Activated CD8-positive, alpha-beta memory T cell treated with anti-CD3 and anti-CD28 coated beads, Interleukin-2, amount 10 ng/mL, durations not matched to agents 7 days and 5 days (primary cell): ENCODE measurements at places on chromosomes 3 and 15.
A peak's percentile ranks its signal among the peaks of the same experiment; 100 is the strongest.

DNA sequence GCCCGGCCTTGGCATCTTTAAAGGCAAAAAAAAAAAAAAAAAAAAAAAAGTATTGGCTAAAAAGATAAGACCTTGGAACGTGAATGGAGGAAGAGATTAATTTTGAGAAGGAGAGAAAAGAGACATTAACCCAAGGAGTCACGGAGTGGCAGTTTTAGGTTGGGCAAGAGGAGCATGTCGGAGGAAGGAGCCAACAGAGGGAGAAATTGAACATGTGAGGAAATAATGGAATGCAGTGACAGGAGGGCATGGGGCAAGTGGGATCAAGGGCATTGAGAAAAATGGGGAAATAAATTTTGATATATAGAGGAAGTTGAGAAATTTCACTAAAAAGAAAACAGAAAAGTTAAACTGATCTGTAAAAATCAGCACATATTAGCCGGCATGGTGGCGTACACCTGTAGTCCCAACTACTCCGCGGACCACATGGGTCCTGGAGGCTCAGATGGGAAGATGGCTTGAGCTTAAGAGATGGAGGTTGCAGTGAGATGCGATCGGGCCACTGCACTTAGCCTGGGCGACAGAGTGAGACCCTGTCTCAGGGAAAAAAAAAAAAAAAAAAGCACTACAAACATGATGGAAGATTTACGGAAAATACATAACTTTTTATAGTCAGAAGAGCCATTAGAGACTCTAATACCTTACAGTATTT is 1.2 kb downstream of the HAUS2 start:
- no peak for DNase-seq
- peak overlapping the region; percentile 70 for H3K27ac ChIP-seq
- peaks cover 62% of the 10 kb centered on the region for H3K4me1 ChIP-seq
- peaks cover 25% of the 10 kb centered on the region for H3K36me3 ChIP-seq

DNA sequence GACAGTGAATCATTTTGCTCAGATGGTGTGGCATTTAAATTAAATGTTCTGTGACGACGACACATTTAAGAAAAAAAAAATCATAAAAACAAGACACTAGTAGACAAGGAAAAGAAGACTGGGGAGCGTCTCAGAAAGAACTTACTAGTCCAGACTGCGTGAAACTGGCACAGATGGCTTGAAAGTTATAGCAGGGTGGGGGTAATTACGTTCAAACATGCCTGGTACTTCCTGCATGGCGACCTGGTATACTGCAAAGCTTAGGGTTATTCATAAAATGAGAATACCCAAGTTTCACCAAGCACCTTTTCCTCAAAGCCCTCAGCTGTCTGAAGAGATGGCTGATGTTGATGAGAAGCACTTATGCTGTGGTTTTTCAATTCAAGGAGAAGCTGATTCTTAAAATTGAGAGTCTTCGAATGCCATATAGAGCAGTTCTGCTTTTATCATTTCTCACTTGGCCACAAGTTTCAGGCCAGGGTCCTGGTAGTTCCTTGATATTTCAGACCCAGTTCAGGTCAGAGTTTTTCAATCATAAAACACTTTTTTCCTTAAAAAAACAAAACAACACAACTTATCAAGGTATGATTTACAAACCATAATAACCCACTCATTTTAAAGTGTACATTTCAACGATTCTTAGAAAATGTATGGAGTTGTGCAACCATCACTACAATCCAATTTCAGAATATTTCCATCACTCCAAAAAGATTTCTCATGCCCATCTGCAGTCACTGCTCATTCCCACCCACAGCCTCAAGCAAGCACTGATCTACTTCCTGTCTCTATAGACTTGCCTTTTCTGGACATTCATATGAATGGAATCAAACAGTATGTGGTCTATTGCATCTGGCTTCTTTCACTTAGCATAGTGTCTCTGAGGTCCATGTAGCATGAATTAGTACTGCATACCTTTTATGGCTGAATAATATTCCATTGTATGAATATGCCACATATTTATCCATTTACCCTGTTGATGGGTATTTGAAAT is 24.7 kb downstream of the PCOLCE2 start:
- no peaks in the 10 kb centered on the region for H3K36me3 ChIP-seq
- no peak overlapping the region for H3K4me3 ChIP-seq
- H3K27ac ChIP-seq: no peak overlapping the region
- DNase-seq: no peak
- peaks cover 38% of the 10 kb centered on the region for H3K27me3 ChIP-seq

DNA sequence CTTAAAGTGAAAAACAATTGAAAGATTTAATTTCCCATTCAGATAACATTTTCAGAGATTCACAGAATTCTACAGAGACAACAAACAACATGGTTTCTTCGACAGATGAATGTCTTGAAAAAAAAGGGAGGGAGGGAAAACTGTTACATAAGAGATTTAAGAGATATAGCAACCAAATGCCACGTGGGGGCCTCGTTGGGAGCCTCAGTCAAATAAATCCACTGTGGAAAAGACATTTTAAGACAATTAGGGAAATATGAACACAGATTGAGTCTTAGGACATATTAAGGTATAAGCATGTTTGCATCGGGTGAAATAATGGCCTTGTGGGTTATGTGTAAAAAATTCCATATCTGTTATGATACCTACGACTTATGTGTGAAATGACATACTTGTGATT is 5.0 kb upstream of the PRRT3 start:
- DNase-seq: no peak
- no peaks in the 10 kb centered on the region for H3K27me3 ChIP-seq
- H3K4me3 ChIP-seq: no peak overlapping the region

DNA sequence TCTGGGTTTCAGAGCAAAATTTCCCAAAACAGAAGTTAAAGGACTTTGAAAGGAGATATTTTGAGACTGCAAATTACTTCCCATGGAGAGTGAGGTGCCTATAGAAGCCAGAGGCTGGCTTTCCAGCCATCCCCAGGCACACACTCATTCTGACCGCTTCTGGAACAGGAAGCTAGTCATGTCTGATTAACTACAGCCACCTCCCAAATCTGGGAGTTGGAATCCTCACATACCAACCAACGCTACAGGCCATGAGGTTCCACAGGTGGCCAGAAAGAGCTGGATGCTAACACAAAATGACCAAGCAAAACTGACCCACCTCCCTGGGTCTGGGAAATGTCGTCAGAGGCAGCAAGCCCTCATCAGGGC is 87.2 kb downstream of the SNRK start:
- DNase-seq: no peak
- peaks cover 10% of the 10 kb centered on the region for H3K4me1 ChIP-seq
- H3K27ac ChIP-seq: no peak overlapping the region
- H3K4me3 ChIP-seq: no peak overlapping the region

- H3K27me3 ChIP-seq: no peaks in the 10 kb centered on the region
- DNase-seq: no peak
- no peaks in the 10 kb centered on the region for H3K36me3 ChIP-seq
These were observed 95.5 kb upstream of the CNTN3 start for GRCh38 chr3:74709951-74710350.
